Thymus (tissue), 14 donors: ENCODE measurements at places on chromosomes 6 and 20. TPM values are rescaled to one million over a fixed set of nuclear protein-coding genes. Genes with fewer than 3 reads are reported as not detected.

Gene GPLD1
- total RNA-seq, result 7.7 TPM

Gene DCBLD1
- total RNA-seq, result 1.3 TPM

Gene LPA
- total RNA-seq, result 0.14 TPM

Gene SIRPG
- total RNA-seq, result 26.0 TPM

GRCh38 chr6:135707426-135707825, 144.1 kb upstream of the PDE7B start:
- H3K4me1 ChIP-seq, result no peaks in the 10 kb centered on the region
- no peaks in the 10 kb centered on the region for H3K36me3 ChIP-seq
- no peak for DNase-seq
- no peak overlapping the region for H3K27ac ChIP-seq

DNA sequence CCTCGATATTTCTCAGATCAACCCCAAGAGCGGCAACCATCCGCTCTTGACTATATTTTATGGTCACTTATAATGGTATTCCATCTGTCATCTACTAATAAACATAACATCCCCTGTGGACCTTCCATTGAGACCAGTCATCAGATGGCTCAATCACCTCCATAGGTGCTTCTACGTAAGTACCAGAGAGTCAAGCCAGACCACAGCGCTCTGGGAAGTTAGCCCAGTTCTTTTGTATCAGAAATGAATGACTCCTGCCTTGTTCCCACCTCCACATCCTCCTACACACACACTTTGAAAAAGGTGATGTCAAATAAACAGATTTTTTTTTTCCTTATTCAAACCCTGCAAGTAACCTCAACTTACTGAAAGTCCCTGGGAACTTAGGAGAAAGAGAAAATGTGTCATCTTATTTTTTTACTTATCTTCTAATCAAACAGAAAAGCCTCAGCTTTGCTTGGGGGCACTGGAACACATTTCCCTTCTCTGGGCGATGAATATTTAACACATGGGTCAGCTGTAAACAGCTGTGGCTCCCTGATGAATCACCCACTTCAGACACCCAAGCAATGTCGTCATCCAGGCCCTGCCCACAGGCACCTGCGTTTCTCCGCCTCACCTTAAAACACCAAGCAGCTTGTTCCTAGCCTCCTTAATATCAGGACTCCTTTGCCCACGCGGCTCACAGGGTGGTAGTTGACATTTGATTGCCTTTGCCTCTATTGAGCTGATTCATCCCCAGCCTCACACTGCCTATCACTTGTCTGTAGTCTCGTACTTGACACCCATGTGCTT, 121.4 kb upstream of the LY86 start:
- H3K4me1 ChIP-seq, result no peaks in the 10 kb centered on the region
- H3K4me3 ChIP-seq, result no peak overlapping the region
- no peak for DNase-seq
- H3K27me3 ChIP-seq, result no peaks in the 10 kb centered on the region

DNA sequence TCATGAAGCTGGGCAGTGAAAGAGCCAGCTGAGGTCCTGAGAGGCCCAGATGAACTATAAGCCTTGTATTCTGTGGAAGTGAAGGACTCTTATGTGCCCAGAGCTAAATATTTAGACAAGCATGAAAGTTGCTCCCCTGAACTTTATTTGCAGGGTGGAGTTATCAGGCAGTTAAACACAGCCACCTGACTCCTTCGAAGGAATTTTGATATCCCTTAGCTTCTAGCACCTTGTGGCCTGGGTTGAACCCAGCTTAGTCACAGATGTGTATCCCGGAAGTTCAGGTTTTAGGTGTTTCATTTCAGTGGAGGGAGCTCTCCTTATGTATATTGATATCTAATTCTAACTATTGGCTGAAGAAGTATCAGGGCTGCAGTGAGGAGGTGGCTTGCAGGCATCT, 20.4 kb downstream of the NR2E1 start:
- no peak overlapping the region for H3K27ac ChIP-seq
- H3K36me3 ChIP-seq, result no peaks in the 10 kb centered on the region

GRCh38 chr6:148518511-148519156, 176.0 kb downstream of the SASH1 start:
- H3K27ac ChIP-seq, result no peak overlapping the region
- H3K27me3 ChIP-seq, result no peaks in the 10 kb centered on the region
- no peaks in the 10 kb centered on the region for H3K36me3 ChIP-seq
